ENCODE measurements at places on chromosomes 11 and 22. TPM values are rescaled to one million over a fixed set of nuclear protein-coding genes. Genes with fewer than 3 reads are reported as not detected.

DNA sequence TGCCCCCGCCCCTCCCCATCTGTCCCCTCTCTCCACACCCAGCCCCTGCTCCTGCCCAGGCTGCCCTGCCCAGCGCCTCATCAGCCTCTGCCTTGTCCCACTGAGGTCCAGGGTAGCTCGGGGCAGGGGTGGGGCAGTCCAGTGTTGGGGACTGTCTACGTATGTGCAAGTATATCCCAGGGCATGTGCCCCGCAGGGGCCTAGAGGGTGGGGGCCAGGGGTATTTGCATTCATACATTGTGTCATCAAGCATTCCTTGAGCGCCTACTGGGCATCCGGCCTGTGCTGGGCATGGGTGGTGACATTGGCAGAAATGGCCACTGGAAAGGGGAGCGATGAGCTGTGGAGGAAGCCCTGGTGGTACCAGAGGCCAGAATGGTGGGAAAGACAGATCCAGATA, 17.6 kb upstream of the TAB1 start:
- H3K27me3 ChIP-seq, result no peaks in the 10 kb centered on the region
- DNase-seq, result no peak
- no peaks in the 10 kb centered on the region for H3K4me1 ChIP-seq
- H3K36me3 ChIP-seq, result no peaks in the 10 kb centered on the region
- H3K27ac ChIP-seq, result no peak overlapping the region

- DNase-seq, result no peak
- H3K27me3 ChIP-seq, result no peaks in the 10 kb centered on the region
- H3K4me3 ChIP-seq, result no peak overlapping the region
- no peaks in the 10 kb centered on the region for H3K36me3 ChIP-seq
- no peak overlapping the region for H3K27ac ChIP-seq
- H3K4me1 ChIP-seq, result no peaks in the 10 kb centered on the region
Observed at GRCh38 chr11:88345949-88346348, 8.4 kb upstream of the CTSC start.

GRCh38 chr11:60978546-60979380, 7.3 kb downstream of the CD6 start:
- DNase-seq, result no peak
- H3K27me3 ChIP-seq, result no peaks in the 10 kb centered on the region
- no peak overlapping the region for H3K4me3 ChIP-seq
- no peaks in the 10 kb centered on the region for H3K4me1 ChIP-seq
- no peak overlapping the region for H3K27ac ChIP-seq

- no peaks in the 10 kb centered on the region for H3K36me3 ChIP-seq
Observed at GRCh38 chr11:7509966-7510365, 3.8 kb upstream of the PPFIBP2 start.

- no peaks in the 10 kb centered on the region for H3K4me1 ChIP-seq
- H3K27me3 ChIP-seq, result no peaks in the 10 kb centered on the region
- no peaks in the 10 kb centered on the region for H3K36me3 ChIP-seq
- no peak for DNase-seq
Observed at GRCh38 chr11:36333897-36334296, 37.8 kb downstream of the PRR5L start.

GRCh38 chr11:133947321-133947756, 9.4 kb downstream of the IGSF9B start:
- H3K27me3 ChIP-seq, result no peaks in the 10 kb centered on the region
- no peaks in the 10 kb centered on the region for H3K36me3 ChIP-seq
- no peak overlapping the region for H3K27ac ChIP-seq
- no peak overlapping the region for H3K4me3 ChIP-seq
- DNase-seq, result no peak

DNA sequence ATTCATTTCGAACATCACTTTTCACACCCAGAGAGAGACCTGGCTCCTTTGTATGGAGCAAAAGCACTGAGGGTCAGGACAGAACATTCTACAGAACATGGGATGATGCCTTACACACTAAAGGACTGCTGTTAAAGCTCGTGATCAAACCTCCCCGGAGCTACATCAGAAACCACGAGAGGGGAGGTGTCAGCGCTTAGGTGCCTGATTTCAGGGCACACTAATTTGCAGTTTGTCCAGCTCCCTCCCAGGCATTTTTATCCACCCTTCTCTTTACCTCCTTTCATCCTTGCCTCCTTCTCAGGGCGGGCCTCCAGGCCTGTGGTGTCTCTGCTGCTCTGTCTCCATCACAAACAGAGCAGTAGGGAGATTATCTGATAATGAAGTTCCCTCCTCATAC, 127.5 kb downstream of the VPREB1 start:
- H3K4me1 ChIP-seq, result no peaks in the 10 kb centered on the region
- H3K27me3 ChIP-seq, result no peaks in the 10 kb centered on the region
- DNase-seq, result no peak

DNA sequence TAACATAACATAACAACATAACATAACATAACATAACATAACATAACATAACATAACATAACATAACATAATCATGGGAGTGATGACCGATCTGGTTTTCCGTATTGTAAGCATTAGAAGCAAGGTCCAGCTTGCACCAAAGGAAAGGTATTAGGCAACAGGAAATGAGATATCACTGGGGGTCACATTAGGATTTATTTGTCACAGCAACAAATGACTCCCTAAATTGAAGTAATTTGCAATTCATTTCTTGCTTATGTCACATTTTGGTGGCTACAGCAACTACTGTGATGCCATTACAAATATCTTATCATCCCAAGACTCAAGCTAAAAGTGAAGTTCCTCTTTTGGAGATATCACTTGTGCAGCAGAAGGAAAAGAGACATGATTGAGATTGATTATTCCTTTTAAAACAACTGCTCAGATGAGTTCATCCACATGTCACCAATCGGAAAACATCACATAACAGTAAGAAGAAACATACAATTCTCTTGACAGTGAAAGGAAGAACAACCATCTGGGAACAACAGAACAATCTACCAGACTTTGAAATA, 1331.1 kb upstream of the RAG2 start:
- no peaks in the 10 kb centered on the region for H3K27me3 ChIP-seq
- no peak for DNase-seq
- H3K4me1 ChIP-seq, result no peaks in the 10 kb centered on the region
- H3K27ac ChIP-seq, result no peak overlapping the region
- H3K4me3 ChIP-seq, result no peak overlapping the region

GRCh38 chr11:121929581-121929980, 186.4 kb downstream of the BLID start:
- no peaks in the 10 kb centered on the region for H3K36me3 ChIP-seq
- H3K27me3 ChIP-seq, result no peaks in the 10 kb centered on the region
- H3K4me3 ChIP-seq, result peak overlapping the region; percentile 44
- no peak for DNase-seq
- no peaks in the 10 kb centered on the region for H3K4me1 ChIP-seq

- peak; percentile 90 for DNase-seq
- peak within 1 kb of the TSS; percentile 82 for H3K27ac ChIP-seq
- no peaks in the 10 kb centered on the region for H3K27me3 ChIP-seq
- no peaks in the 10 kb centered on the region for H3K36me3 ChIP-seq
- H3K4me1 ChIP-seq, result no peaks in the 10 kb centered on the region
- peak within 1 kb of the TSS; percentile 74 for H3K4me3 ChIP-seq
Observed at GRCh38 chr11:76860539-76861475, at the start of gene ACER3. TSS of gene ACER3 (plus strand) at chr11:76860918. CDS start at chr11:76860977, 59 bp downstream.

DNA sequence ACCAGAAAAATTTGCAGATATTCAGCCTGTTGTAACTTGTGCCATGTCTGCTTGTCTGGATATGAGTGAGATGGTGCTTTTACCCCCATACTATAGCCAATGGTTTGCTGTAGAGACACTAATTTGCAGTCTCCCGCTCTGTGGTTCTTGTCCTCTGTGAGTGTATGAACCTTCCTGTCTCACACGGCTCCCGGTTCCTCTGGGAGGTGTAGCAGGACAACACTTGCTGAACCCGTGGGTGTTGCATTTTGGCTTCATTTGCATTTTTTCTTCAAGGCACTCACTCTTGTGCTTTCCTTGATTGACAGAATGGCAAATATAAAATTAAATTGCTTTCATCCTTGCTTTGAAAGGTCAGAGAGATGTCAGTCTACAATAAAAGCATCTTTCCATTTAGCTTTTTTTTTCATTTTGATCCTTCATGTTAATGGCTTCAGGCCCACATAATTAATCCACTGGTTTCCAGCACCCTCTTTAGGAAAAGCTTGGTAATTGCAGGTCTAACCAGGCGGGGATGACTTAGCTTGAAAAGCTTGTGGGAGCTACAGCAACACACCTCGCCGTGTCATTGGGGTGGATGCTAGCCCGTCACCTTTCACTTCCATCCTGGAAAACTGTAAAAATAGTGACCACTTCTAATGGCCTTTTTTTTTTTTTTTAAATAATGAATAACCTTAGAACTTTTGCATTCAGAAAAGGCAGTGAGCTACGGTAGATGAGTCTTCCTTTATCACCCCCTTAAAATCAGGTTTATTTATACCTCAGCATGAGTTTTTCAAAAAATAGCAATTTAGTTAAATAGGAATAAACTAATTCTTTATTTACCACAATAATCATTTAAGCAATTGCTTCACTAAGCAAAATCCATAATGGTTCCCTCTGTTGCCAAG, 27.4 kb upstream of the ST14 start:
- no peaks in the 10 kb centered on the region for H3K4me1 ChIP-seq
- no peak for DNase-seq
- no peaks in the 10 kb centered on the region for H3K27me3 ChIP-seq

DNA sequence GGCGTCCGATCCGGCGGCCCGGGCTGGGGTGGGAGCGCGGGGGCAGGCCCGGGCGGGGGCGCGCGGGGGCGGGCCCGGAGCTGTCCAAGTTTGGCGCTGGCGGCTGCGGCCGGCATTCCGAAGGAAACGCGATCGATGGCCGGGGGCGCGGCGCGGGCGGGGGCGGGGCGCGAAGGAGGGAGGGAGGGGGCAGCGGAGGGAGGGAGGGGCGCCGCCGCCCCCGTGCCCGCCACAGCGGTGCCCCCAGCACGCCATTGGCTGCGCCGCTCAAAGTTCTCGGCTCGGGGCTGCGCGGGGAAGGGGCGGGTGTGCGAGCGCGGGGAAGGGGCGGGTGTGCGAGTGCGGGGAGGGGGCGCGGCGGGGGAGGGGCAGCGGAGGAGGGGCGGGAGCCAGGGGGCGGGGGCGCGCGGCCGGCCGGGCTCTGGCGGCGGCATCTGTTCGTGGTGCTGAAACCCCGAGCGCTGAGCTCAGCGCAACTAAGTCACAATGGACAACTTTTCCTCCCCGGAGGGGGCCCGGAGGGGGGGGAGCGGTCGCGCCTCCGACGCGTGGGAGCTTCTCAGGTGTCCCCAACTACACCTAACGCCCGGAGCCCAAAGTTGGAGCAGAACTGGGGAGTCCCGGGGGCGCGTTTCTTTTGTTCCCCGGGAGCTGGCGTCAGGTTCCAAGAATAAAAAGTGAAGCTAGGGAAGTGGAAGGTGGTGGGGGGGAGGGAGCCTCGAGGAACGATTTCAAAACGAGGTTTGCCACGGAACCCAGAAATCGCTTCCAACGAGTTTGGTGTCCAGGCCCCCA, 2.2 kb downstream of the PHF21B start:
- H3K27me3 ChIP-seq, result peaks cover 3% of the 10 kb centered on the region
- peak overlapping the region; percentile 85 for H3K27ac ChIP-seq
- no peaks in the 10 kb centered on the region for H3K4me1 ChIP-seq
- DNase-seq, result no peak

GRCh38 chr11:15104166-15104565, 10.6 kb upstream of the INSC start:
- no peak overlapping the region for H3K4me3 ChIP-seq
- H3K4me1 ChIP-seq, result no peaks in the 10 kb centered on the region
- DNase-seq, result no peak
- H3K27me3 ChIP-seq, result no peaks in the 10 kb centered on the region
- no peak overlapping the region for H3K27ac ChIP-seq

GRCh38 chr11:44319552-44320288, 9.8 kb upstream of the ALX4 start:
- no peaks in the 10 kb centered on the region for H3K4me1 ChIP-seq
- H3K4me3 ChIP-seq, result no peak overlapping the region
- no peak for DNase-seq
- no peaks in the 10 kb centered on the region for H3K36me3 ChIP-seq

- H3K36me3 ChIP-seq, result no peaks in the 10 kb centered on the region
- no peak overlapping the region for H3K4me3 ChIP-seq
- H3K27ac ChIP-seq, result no peak overlapping the region
Observed at GRCh38 chr11:57056735-57057134, 68.0 kb downstream of the OR5AK2 start.

DNA sequence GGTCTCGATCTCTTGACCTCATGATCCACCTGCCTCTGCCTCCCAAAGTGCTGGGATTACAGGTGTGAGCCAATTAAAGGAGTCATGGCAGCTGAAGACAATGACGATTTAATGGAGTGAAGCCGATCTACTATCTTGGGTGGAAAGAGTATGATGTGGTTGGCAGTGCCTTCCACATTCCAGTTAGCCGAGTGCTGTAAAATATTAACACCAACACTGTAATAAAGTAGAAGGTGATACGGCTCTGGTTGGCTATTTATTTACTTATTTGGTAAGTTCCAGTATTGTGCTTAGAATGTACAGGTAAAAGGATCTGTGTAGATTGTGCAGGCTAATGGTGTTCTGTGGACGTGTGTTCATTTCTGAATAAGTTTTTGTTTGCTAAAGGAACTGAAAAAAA, 149.6 kb upstream of the MTMR2 start:
- peaks cover 7% of the 10 kb centered on the region for H3K4me1 ChIP-seq
- H3K4me3 ChIP-seq, result no peak overlapping the region
- H3K27me3 ChIP-seq, result no peaks in the 10 kb centered on the region
- H3K36me3 ChIP-seq, result no peaks in the 10 kb centered on the region
- no peak for DNase-seq

- H3K4me3 ChIP-seq, result no peak overlapping the region
- no peaks in the 10 kb centered on the region for H3K27me3 ChIP-seq
- DNase-seq, result no peak
- H3K36me3 ChIP-seq, result no peaks in the 10 kb centered on the region
- H3K4me1 ChIP-seq, result no peaks in the 10 kb centered on the region
Observed at GRCh38 chr11:76806608-76807205, 23.6 kb downstream of the TSKU start.

DNA sequence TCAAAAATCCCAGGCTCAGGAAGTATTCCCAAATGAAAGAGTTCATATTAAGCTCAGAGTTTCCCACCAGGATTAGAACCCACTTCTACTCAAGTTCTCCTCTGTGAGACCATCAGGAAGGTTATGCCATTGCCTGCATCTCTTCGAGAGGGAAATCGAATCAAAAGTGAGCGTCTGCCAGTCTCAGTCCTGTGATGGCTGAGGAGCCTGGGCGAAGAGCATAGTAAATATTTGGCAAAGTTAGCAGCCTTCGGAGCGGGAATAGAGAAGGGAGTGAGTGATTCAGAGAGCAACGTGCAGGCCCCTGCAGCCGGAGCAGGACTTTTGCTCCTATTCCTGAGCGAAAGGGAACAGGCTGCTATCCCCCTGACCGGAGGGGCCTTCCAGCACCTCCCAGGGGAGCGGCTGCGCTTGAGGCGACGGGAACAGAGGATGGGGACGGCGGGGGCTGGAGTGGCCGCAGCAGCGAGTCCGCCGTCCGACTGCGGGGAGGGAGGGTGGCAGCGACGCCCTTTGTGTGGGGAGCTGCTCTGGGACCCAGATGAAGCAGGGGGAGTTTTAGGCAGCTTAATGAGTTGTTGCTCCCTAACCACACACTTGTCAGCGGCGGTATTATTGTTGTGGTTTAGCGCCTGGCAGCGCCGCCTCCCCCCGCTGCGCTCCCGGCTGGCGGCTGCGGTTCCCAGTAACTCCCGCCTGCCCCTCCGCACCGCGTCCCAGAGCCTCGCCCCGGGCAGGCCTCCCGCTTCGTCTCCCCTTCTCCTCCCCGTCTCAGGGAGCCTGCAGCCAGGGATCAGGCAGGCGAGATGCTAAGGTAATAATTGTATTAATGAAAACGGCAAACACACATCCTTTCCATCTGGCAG, 21.7 kb upstream of the NRGN start:
- H3K27me3 ChIP-seq, result peaks cover 35% of the 10 kb centered on the region
- DNase-seq, result no peak
- peak overlapping the region; percentile 49 for H3K4me3 ChIP-seq
- no peaks in the 10 kb centered on the region for H3K36me3 ChIP-seq
- H3K27ac ChIP-seq, result peak overlapping the region; percentile 2

The GSTT4 gene
- total RNA-seq, result not detected

The MFNG gene
- 9.4 TPM for total RNA-seq

The RIC3 gene
- 4.5 TPM for total RNA-seq

The CDCA5 gene
- total RNA-seq, result 0.98 TPM

The CD248 gene
- 24.9 TPM for total RNA-seq

Data from breast epithelium (tissue), 4 donors.